ENCODE measurements at places on chromosomes 7 and 10.

DNA sequence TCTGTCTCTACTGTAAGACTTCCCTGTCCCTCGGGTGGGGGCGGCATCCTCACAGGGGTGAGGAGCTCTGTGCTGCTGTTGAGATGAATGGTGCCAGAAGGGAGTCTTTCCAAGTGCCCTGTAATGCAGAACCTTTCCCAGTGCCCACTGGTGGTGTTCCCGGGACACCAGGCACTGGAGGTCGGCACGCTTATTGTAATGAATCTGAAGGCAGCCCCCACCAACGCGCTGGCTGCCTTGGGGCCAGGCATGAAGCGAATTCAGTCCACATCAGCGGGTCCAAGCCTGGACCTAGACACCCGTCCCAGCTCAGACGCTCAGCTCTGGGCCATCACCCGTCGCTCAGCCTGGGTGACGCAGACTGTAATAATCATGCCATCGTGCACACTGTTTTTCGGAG lies 592.9 kb downstream of the DNAJB6 start:
- DNase-seq: no peak

DNA sequence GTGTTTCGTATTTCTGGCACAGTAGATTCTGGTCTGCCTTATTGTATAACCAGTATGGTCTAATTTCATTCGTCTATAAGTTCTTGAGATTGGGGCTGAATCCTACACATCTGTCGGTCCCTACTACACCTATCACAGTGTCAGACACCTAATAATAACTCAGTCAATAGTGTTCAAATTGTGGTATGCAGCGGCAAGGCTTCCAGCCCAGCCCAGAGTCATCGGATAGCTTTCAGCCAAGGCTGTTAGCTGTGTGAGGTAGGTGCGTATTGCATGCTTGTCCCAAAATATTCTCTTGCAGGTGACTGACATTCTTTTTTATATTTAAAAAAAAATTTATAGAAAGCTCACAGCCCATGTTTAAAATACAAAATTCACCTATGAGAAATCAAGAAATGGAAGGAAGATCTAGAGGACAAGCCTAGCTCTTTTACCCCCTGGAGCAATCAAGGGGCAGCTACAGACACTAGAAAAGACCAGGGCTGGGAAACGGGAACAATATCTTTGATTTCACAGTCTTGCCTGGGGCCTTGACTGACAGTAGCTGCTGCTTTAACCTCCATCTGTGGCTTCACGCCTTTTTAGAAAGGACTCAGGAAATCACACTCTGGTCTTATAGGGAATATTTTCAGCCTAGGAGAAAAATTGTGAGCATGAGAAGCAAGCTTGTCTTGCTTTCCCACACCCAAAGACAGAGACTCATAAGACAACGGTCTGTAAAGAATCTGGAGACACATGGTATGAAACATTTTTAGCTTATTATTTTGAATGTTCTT lies 9.5 kb upstream of the ASB4 start:
- peak; percentile 25 for DNase-seq

DNA sequence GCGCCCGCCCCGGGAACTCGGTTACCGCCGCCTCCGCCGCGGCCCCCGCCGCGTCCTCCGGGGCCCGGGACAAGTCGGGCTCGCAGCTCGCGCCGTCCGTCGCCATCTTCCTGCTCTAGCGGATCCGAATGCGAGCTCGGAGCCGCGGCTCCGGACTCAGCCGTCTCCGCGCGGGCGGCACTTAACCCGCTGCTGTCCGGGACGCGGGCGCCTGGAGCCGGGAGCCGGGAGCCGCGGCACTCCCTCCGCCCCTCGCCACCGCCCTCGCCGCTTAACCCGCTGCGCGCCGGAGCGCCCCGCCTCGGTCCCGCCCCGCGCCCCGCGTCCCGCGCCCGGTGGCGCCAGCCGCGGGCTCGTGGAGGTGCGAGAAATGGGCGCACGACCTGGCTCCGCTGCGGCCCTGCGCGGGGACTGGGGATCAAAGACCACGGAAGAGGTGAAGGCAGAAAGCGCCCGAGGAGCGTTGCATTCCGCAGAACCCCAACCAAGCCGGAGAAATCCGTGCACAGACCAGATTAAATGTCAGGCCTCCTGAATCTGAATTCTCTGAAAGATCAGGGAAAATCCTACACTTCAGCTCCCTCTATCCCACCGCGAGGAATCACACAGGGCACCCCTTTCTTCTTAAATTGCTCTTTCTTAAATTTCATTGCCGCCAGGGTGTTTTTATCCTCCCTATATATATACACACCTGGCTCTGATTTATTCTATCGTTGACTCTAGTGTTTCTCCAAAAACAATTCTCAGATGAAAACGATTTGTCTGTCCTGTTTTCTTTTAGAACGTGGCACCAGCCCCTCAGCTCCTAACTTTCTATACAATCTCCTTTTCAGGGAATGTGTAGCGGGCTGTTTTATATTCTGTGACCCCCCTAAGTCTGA lies at the start of gene CTTNBP2:
TSS of gene CTTNBP2 (minus strand) at position 132 of the 881 bp plus-strand sequence. CDS start at position 106, 26 bp downstream.
- DNase-seq: peak; percentile 41

GRCh38 chr7:3399858-3400257 lies 98.8 kb downstream of the SDK1 start:
- DNase-seq: peak; percentile 21

GRCh38 chr10:64159910-64160872 lies 639.0 kb downstream of the REEP3 start:
- no peak for DNase-seq

DNA sequence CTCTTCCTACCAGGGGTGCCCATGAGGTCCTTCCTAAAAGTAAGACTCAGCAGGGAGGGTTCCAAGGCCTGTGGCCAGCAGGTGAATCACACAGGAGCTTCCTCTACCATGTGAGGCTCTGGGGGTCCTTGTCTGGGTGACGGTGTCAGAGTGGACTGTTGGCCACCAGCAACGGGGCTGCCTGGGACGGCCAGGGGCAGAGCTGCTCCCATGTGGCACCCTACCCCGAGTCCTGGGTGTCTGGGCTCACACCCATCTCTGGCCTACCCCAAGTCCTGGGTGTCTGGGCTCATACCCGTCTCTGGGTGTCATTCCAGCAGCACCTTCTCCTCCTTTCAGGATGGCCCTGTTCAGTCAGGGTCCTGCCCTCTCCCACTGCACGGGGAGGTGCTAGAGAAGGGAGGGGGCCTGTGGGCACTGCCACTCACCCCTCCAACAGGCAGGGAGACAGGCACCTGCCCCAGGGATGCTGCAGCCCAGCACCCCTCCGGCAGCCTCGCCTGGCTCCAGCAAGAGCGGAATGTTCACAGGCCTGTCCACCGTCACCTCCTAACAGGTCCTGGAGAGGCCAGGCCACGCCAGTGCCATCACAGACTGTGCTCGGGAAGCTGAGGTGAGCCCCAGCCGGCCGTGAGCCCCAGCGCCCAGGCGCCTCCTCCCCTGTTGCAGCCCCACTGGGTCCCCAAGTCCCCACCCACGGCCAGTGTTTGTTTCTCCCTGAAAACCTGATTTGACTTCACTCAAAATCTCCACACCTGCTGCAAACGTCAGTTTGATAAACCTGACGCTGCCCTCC lies 143.7 kb downstream of the PTPRN2 start:
- DNase-seq: no peak

GRCh38 chr10:97229322-97230015 lies 43.7 kb upstream of the SLIT1 start:
- no peak for DNase-seq

- DNase-seq: peak; percentile 10
These were observed 79.0 kb downstream of the EXOC4 start for GRCh38 chr7:133331861-133332260.

- no peak for DNase-seq
These were observed 32.5 kb downstream of the C10orf71 start for GRCh38 chr10:49331431-49331830.

- no peak for DNase-seq
These were observed 851.3 kb upstream of the POM121L12 start for GRCh38 chr7:52184006-52184703.

DNA sequence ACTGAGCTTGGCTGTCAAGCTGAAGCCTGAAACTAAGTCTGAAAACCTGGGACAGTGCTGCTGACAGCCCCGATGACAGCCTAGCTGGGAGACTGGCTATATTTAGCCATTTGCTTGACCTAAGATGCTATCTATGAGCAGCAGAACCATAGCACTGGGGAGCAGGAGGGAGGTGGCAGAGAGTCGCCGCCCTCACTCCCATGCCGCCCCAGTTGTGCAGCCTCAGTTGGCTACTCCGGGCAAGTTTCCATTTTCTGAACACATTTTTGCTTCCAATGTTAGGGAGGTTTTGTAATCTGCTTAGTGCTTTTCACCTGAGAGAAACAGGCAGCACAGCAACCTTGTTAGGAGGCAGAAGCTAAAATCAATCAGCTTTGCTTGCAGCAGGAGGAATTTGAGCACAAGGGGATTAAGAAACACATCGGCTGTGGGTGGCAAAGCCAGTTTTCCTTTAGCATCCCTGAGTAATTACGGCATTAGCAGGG lies 20.4 kb upstream of the C10orf71 start:
- no peak for DNase-seq

DNA sequence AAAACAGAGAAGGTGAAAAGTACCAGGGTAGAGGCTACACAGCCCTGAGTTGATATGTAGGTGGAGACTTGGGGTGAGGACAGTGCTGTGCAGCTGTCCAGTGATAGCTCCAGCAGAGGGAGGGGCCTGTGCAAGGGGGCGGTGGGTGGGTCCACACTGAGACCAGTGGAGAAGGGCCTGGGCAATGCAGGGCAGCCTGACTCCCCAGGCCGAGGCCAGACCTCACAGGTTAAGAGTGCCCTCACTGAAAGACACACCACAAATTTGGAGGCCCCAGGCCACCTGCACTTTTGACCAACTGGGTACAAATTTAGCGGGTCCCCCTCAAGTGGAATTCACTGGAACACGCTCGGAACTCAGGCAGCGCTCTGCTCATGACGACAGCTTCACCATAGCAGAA lies 6.7 kb upstream of the RASGEF1A start:
- DNase-seq: no peak

- no peak for DNase-seq
These were observed 1660.3 kb upstream of the LRRTM3 start for GRCh38 chr10:65265451-65265954.

DNA sequence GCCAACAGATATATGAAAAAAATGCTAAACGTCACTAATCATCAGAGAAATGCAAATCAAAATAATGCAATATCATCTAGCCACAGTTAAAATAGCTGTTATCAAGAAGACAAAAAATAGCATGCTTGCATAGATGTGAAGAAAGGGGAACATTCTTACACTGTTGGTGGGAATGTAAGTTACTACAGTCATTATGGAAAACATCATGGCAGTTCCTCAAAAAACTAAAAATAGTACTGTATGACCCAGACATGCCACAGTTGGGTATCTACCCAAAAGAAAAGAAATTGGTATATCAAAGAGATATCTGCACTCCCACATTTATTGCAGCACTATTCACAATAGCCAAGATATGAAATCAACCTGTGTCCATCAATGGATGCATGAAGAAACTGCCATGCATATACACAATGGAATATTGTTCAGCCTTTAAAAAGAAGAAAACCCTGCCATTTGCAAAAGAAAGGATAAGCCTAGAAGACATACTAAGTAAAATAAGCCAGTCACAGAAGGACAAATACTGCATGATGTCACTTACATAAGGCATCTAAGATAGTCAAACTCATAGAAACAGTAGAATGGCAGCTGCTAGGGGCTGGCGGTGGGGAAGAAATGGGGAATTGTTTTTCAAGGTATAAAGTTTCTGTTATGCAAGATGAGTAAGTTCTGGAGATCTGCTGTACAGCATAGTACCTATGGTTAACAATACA lies 107.0 kb downstream of the PTPN20 start:
- no peak for DNase-seq

DNA sequence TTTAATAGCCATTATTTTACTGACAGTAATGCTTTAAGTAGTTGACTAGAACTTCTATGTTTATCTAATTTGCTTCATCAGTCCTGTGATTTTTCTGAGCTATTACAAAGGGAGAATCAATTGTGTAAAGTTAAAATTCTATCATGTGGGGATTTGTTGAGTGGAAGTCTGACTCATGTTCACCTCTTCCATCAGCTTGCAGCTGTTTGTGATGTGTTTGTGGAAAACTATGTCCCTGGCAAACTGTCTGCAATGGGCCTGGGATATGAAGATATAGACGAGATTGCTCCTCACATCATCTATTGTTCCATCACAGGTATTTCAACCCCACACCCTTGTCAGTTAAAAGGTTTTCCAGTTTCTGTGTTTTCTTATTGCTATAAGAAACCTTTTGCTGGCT lies 59.9 kb downstream of the SUGCT start:
- DNase-seq: no peak

DNA sequence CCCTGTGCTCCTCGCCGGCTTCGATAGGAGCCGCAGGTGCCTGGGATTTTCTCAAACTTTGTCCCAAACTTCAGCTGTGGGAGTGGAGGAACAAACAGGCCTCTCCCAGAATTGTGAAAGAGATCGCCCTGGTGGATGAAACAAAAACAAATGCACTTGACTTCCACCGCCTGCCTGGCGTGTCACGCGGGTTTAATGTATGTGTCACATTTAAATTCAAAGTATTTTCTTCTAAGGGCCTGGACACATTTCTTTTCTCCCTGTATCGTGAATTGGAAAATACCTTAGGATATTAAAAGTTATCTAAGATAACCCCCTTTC lies 694 bp upstream of the WASL start:
- peak; percentile 73 for DNase-seq

DNA sequence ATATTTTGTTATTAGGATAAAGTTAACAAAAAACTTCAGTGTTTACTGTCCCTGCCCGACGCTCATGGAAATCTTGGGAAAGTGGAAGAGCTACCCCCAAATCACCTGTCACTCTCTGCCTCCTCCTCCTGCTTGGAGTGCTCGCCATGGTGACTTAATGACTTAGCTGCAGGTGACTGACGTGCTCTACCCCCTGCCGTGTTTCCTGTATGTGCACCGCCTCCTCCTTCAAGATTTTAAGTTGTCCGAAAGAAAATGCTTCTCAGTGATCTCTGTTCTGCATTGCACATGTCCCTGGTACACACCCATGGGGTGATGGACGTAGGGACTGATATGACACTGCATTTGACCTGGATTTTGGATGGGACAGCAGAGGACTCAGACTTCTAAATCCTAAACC lies 338.8 kb upstream of the SHH start:
- no peak for DNase-seq

GRCh38 chr10:96082748-96083147 lies 39.4 kb downstream of the CCNJ start:
- DNase-seq: no peak

DNA sequence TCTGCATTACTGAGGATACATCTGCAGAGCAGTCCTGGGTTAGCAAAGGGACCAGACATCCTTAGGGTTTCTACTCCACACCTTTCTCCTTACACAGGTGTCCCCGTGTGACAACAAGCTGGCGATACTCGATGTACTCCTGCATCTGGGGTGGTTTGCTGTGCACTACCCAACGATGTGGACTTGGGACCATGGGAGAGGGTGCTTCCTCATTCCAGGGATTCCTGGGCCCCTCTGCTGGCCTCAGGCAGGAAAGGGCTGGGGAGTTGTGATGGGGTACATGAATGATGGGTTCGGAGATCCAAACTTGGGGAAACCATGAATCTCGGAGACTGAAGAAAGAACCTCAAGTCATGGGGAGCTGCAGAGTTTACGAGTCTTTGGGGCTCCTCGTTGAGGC lies 179.6 kb upstream of the GALNT17 start:
- DNase-seq: no peak

DNA sequence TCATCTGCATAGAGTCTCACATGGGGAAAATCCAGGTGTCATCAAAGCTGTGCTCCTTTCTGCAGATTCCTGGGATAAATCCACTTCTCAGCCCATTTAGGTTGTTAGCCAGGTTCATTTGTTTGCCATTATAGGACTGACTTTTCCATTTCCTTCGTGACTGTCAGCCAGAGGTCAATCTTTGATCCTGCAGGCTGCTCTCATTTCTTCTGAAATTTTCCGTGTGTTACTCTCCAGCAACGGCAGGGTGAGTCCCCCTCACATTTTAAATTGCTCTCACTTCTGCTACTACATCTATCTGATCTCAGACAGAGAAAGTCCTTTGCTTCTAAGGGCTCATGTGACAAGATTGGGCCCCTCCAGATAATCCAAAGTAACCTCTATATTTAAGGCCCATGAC lies 150.7 kb upstream of the BET1 start:
- no peak for DNase-seq
